Stimulated activated CD4-positive, alpha-beta T cell treated with anti-CD3 and anti-CD28 coated beads, Interleukin-15, amount 100 ng/mL, for 1 hour (primary cell): ENCODE measurements at places on chromosomes 2 and 18.

DNA sequence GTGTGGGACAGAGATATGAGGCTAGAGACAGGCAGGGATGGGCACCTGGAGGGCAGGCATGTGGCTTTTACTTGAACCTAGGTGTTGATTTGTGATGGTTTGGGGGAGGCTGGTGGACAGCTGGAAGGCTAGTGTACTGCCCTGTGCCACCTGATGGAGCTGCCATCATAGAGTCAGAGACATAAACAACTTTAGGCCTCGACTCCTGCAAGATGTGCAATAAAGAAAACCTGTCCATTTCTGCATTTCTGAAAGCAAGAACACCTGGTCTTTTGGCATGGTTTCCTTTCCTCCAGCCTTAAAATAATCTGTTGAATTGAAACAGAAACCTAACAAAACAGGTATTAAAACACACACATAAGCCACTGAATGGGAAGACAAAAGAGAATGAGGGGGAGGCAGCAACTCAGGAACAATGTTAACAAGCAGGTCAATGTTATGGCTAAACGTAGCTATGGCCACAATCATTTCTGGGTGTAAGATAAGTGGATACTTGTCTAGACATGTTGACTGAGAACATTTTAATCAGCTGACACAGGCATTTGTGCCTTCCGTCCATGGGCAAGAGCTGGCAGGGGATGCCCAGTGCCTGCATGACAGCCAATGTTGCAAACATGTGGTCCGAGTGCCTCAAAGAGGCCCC is 87.8 kb downstream of the KCTD1 start:
- no peak for DNase-seq

DNA sequence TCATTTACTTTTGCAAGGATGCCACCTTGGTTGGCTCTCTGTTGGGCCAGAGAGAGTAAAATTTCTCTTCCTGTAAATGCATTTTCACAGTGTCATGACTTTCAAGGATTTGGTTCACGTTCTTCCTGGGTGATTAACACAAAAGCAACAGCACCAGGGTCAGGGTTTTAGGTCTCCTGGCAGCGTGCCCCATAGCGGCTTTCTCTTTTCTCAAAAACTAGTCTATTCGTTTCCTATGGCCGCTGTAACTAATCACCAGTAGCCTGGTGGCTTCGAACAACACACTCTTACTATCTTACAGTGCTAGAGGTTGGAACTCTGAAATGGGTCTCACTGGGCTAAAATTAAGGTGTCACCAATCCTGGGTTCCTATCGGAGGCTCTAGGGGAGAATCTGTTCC is 56.3 kb upstream of the ACMSD start:
- DNase-seq: no peak

DNA sequence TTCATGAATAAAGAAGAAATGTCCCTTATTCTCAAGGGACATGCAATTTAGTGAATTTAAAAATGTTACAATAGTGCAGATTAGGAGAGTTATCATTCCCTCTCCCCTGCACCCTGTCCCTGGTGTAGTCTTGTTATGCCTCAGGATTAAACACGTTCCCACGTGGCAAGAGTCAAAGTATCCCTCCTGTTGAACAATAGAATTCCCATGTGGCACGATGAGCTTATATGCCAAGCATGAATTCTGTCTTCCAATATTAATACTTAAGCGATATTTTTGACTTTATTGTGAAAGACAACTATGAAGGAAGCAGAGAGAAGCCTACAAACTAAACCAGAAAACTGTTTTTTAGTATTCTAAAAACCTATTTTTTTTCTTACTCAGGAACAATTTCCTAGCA is 36.7 kb upstream of the SPAG16 start:
- no peak for DNase-seq

GRCh38 chr2:433216-433615 is 145.3 kb upstream of the ALKAL2 start:
- no peak for DNase-seq

DNA sequence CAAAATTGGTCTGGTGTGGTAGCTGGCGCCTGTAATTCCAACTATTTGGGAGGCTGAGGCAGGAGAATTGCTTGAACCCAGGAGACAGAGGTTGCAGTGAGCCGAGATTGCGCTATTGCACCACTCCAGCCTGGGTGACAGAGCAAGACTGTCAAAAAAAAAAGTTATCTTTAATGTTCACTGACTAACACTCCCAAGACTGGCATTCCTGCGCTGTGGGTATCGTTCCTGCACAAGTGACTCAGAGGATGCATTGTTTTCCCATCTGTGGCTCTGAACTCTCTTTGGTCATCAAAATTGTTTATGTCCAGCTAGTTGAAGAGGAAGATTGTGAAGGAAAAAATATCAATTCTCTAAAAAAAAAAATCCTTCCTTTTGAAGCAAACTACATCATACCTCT is 539.0 kb downstream of the SOX11 start:
- DNase-seq: no peak

- no peak for DNase-seq
Observed at GRCh38 chr2:19359456-19359855, 1.0 kb upstream of the OSR1 start.

DNA sequence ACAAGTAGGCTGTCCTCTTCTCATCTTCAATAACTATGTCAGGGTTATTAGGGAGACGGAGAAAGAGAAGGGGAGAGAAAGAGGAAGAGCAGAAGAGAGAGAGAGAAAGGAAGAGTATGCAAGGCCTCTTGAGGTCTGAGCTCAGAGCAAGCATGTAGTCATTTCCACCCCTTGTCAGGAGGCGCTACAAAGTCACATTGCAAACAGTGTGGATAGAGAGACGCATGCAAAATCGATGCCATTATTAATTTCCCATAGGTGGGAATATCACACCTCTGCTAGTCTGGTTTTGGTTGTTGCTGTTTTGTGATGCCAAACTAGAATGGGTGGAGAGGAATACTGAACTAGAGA is 24.2 kb upstream of the SERPINE2 start:
- DNase-seq: no peak

DNA sequence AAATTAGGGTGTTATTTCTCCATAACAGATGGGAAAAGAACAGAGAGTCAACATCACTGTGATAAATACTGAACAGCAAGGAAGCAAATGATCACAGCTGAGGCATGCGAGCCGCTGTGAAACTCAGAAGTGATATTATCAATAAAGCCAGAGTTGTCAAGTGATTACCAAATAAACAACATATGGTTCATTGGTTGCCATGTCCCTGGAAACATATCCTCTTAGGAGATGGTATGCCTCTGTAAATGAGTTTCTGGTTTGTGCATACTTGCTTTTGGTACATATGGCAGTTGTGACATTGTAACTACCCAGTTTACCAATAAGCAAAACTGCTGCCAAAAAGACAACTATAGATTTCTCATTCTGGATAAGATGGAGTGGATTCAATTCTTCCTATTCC is 23.8 kb downstream of the RAPGEF4 start:
- DNase-seq: no peak

- no peak for DNase-seq
Observed at GRCh38 chr18:8976606-8977005, 125.9 kb upstream of the NDUFV2 start.

- no peak for DNase-seq
Observed at GRCh38 chr18:79393181-79393634, 2.5 kb upstream of the NFATC1 start.

DNA sequence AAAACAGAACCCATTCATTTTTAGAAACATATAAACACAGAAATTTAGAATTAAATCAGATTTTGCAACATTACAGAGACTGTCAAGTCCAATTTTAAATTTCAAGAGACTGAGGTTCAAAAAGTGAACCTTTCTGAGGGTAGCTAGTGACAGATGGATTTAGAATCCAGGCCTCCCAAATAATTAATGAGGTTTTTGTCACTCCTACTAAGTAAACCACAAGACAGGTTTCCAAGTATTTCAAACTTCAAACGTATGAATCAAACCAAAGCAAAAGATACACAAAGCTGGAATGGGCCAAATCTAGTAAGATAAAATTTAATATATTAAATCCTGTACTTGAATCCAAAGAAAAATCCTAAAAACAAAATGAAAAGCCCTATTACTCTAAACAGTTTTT is 25.3 kb downstream of the PPP4R3B start:
- no peak for DNase-seq

GRCh38 chr18:55477499-55477859 is 110.5 kb downstream of the TCF4 start:
- DNase-seq: no peak

- no peak for DNase-seq
Observed at GRCh38 chr18:24771300-24771699, 310.9 kb downstream of the HRH4 start.

DNA sequence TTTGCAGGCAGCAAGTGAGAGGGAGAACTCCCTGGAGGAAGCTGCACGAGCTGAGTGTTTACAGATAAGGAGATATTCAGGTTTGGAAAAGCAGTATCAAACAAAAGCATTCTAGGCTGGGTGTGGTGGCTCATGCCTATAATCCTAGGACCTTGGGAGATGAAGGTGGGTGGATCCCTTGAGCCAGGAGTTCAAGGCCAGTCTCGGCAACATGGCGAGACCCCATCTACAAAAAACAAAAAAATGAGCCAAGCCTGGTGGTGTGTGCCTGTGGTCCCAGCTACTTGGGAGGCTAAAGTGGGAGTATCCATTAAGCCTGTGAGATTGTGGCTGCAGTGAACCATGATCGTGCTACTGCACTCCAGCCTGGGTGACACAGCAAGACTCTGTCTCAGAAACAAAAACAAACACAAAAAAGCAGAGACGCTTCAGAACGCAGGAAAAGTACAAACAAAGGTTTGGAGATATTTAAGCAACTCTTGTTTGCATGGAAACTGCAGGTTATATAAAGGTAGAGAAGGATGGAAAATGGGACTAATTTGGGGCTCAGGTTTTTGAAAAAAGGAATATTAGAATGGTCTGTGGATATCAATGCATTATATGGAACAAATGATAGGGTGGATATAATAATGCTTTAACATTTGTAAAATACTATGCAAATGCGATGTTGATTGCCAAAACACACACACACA is 31.6 kb downstream of the MYCN start:
- DNase-seq: no peak

- DNase-seq: no peak
Observed at GRCh38 chr2:217102956-217103355, 243.1 kb upstream of the TNP1 start.
